H9 (cell line): ENCODE measurements at places on chromosomes 1 and 21. TPM values are rescaled to one million over a fixed set of nuclear protein-coding genes. Genes with fewer than 3 reads are reported as not detected.

RXRG gene
- total RNA-seq: not detected in 2 replicates

METTL18 gene
- 8.0 and 8.7 TPM in 2 replicates for total RNA-seq

FAM78B gene
- 1.6 and 2.3 TPM in 2 replicates for total RNA-seq

DNAJC11 gene
- total RNA-seq: 88.5 and 91.8 TPM in 2 replicates

TMCC2 gene
- 11.3 and 11.7 TPM in 2 replicates for total RNA-seq

RHCE gene
- total RNA-seq: 0.26 and 0.90 TPM in 2 replicates

ZNF683 gene
- not detected in 2 replicates for total RNA-seq

CCDC27 gene
- not detected in 2 replicates for total RNA-seq

ASPM gene
- 32.4 and 34.9 TPM in 2 replicates for total RNA-seq

FCRL2 gene
- total RNA-seq: not detected in 2 replicates

HSD3B1 gene
- not detected in 2 replicates for total RNA-seq

GSTM3 gene
- total RNA-seq: 2.7 and 3.5 TPM in 2 replicates

TRAF5 gene
- 16.8 and 19.1 TPM in 2 replicates for total RNA-seq

GNG4 gene
- total RNA-seq: 32.2 and 34.4 TPM in 2 replicates

SPATA46 gene
- not detected in 2 replicates for total RNA-seq

RPE65 gene
- not detected in 2 replicates for total RNA-seq

KCNJ6 gene
- 1.2 and 1.3 TPM in 2 replicates for total RNA-seq

PAPPA2 gene
- 0.75 and 0.81 TPM in 2 replicates for total RNA-seq

OR14K1 gene
- not detected in 2 replicates for total RNA-seq

CCSAP gene
- 8.5 TPM in 2 replicates for total RNA-seq

ESRRG gene
- total RNA-seq: 0.44 and 0.48 TPM in 2 replicates

IGSF21 gene
- 5.2 and 6.2 TPM in 2 replicates for total RNA-seq

NMNAT2 gene
- 11.4 and 11.5 TPM in 2 replicates for total RNA-seq

DNAI4 gene
- 0.81 and 1.4 TPM in 2 replicates for total RNA-seq

S100A8 gene
- total RNA-seq: not detected in 2 replicates

TSPEAR gene
- total RNA-seq: 1.2 and 1.3 TPM in 2 replicates

HSPB7 gene
- total RNA-seq: not detected in 2 replicates

ACOT7 gene
- total RNA-seq: 85.2 and 87.4 TPM in 2 replicates

AMY1C gene
- not detected in 2 replicates for total RNA-seq

GPX7 gene
- total RNA-seq: 12.1 and 12.5 TPM in 2 replicates

KISS1 gene
- 0.59 and 0.68 TPM in 2 replicates for total RNA-seq

CLDN19 gene
- 11.1 and 12.5 TPM in 2 replicates for total RNA-seq

AMIGO1 gene
- 3.6 and 4.1 TPM in 2 replicates for total RNA-seq

SERBP1 gene
- 495 and 500 TPM in 2 replicates for total RNA-seq

F3 gene
- 21.7 and 24.6 TPM in 2 replicates for total RNA-seq
